Mucosa of descending colon (tissue), 3 donors: ENCODE measurements at places on chromosomes 3 and 15.
A peak's percentile ranks its signal among the peaks of the same experiment; 100 is the strongest.

GRCh38 chr3:126414406-126414805 is 19.7 kb downstream of the CFAP100 start:
- DNase-seq, result no peak

- DNase-seq, result no peak
Observed at GRCh38 chr15:86300390-86301125, 220.9 kb downstream of the AGBL1 start.

DNA sequence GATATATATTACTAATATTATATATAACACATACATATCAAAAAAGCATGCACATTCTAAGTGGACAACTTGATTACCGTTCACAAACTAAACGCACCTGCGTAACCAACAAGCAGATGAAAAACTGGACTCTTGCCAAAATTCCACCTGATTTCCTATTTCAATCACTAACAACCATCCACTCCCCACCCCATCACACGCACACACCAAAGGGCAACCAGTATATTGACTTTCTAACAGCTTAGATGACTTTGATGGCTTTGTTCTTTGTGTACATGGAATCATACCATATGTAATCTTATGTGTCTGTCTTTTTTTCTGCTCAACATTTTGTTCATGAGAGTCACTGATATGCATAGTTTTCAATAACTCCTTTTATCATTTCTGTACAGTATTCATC is 496.8 kb upstream of the ARRDC4 start:
- no peak for DNase-seq

GRCh38 chr3:25856902-25857518 is 67.1 kb downstream of the OXSM start:
- DNase-seq, result peak; percentile 40

GRCh38 chr3:129555153-129555550 is 12.2 kb downstream of the H1-8 start:
- DNase-seq, result no peak
